Renal cortex interstitium (tissue), 15 donors: ENCODE measurements at places on chromosomes 1 and 21.

DNA sequence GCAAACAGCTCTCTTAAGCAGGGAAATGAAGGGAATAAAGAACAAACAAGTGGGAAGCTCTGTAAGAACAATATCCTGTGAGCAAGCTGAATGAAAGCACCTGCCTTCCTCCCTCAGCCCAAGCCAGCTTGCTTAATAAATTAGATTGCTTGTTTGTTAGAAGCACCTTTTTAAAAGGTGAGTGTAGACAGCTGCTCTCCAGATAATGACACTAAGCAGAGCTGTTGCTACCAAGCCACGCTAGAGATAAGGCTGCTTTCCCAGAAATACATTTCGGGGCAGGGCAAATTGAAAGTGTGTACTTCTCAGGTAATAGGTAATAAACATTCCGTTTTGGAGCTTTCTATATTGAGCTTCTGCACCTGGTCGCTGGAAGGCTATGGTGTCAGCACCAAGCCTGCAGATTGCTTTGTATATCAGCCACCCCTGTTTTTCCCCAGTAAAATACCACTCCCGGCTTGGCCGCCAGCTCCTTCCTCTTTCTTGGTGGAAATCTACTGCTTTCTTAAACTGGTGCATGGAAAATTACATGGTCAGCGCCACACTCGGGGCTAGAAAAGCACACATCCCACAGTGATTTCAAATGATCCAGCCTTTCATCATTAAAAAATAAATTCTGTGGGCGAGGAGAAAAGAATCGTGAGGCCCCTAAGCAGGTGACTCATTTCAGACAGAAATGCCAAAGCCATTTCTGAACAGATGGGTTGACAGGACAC, 151.3 kb downstream of the ETS2 start:
- DNase-seq = no peak

DNA sequence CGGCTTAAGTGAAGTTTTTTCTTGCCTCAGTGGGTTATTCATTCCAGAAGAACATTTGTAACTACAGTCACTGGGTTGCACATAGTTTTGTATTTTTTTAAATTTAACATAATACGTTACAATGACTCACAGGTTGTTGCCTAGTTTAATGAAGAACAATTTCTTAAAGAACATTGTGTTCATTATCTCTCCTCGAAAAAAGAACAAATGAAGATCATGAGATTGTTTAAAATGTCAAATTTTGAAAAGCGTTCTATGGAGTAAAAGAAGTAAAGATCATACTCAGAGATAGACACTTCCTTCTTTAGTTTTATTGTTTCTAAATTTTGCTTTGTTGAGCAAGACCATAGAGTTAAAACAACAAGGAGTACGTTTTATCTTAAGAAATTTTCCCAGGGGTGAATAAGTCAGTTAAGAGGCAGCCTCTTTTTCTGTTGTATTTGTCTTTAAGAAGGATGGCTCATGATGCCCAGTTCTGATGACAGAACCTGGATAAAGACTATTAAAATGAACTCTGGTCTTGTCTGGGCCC, 10.5 kb upstream of the SLAMF1 start:
- DNase-seq = no peak

GRCh38 chr1:109623601-109624161, 4.0 kb downstream of the AMPD2 start:
- DNase-seq = no peak

GRCh38 chr1:20949871-20950590, 162.9 kb upstream of the HP1BP3 start:
- no peak for DNase-seq

- DNase-seq = no peak
Observed at GRCh38 chr1:223794136-223794880, 51.4 kb downstream of the TP53BP2 start.

DNA sequence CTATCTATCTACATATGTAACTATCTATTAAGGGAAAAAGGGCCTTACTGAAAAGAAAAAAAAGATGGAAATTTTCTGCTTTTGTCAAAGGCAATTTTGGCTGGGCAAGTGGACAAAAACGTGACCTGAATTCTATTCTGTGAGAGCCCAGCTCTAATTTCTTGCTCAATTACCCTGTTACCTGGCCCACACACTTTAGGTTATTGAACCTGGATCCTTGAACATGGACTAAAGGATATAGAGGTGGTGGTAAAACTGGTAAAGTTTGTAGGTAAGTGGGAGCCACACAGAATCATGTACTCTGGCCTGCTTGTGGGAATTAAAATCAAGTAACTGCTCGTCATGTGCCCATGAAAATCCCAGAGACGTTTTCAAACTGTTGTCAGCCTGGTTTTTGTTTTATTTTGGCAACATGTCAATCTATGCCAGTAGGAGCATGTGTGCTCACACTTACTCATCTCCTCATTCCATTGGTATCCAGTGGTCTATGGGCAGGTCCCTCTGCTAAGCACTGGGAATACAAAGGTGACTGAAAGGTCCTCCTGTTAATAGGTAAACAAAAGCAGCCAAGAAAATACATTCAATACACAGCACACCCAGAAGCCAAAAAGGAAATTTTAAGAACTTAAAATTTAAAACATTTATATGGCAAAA, 113.7 kb upstream of the WARS2 start:
- DNase-seq = no peak

DNA sequence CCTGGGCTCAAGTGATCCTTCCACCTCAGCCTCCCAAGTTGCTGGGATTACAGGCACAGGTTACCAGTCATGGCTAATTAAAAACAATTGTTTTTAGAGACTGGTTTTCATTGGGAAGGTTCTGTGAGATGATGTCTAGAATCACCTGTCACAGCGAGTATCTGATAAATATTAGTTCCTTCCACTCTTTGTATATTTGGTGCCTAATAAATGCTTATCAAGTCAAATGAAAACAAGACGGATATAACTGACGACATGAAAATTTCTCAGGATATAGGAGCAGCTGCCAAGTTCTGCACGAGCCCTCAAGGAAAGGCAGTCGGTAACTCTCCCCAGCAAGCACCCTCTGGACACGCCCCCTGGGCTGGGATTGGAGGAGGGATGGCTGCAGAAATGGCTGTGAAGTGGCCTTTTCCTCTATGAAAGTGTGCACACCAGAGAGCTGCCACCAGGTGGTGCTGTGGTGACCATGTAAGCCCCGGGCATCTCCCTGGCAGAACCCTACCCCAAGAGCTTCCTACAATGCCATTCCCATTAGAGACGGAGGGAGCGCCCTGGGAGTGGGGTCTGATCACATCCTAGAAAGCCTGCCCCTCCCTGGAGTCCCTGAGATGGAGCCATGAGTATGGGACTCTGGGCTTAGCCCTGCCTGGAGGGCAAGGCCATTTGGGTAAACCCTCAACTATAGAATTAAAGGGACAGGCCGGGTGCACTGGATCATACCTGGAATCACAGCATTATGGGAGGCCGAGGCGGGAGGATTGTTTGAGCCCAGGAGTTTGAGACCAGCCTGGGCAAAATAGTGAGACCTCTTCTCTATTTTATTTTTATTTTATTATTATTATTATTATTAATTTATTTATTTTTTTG, 50.9 kb downstream of the HTR6 start:
- DNase-seq = peak; percentile 91

DNA sequence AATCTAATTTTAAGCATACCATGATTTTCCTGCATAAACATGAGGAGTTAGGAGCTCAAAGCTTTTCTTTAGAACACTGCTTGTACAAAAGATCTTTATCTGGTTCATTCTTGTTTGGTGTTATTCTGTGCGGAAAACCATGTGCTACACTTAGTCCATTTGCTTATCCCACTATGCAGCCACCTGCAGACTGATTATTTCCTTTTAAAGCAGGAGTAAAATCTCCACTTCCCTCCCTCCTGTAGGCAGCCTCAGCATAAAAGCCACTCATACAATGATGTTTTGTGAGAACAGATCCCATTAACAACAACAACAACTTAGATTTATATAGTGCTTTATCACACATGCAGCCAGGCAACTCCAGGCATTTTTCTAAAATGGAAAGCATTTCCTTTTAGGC, 355.3 kb upstream of the NEGR1 start:
- no peak for DNase-seq

GRCh38 chr1:183604815-183605214, 14.6 kb upstream of the NCF2 start:
- DNase-seq = no peak

DNA sequence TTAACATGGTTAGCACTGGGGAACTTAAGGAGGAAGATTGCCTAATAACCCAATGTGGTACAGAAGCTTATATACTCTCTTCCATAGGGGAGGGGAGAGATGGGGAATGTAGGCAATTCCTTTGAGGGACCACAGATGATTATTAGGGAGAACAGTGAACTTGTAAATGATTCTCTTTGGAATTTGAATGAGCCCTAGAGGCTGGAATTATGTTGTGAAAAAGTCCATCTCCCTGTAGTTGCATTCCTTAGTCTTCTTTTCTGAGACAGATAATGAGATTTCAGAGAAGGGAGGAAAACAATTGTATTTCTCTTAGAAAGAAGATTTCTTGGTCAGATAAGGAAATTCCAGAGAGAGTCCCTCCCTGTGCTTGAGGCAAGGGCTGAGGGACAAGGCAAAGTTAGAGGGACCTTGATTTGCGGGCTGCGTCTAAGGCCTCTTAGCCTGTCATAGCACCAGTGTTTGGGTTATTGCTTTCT, 89.0 kb upstream of the HMCN1 start:
- no peak for DNase-seq

GRCh38 chr1:175918364-175918801, 175.0 kb upstream of the TNR start:
- no peak for DNase-seq

DNA sequence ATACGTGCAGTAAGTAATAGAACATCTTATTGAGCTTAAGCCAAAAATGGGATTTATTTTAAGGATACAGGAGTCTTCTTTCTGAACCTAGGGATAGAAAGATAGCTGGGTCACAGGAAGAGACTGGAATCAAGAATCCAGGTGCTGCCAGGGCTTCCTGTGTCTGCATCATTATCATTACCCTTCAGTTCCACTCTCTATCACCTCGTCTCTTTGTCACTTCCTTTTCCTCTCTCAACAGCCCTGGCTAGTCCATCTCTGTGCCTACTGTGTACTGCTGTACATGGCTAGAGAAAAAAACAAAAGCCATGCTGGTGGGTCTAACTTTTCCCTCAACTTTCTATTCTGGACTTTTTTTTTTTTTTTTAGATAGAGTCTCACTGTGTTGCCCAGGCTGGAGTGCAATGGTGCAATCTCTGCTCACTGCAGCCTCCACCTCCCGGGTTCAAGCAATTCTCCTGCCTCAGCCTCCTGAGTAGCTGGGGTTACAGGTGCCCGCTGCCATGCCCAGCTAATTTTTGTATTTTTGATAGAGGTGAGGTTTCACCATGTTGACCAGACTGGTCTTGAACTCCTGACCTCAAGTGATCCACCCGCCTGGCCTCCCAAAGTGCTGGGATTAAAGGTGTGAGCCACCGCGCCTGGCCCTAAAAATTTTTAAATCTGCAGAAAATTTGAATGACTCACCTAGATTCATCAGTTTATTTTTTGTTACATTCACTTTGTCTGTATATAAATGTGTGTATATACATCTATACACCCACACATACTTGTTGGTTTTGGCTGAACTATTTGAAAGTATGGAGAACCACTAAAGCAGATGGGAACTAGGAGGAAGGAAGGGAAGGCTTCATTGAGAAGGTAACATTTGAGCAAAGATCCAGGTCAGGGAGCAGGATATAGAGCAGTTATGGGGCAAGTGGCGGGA, 31.9 kb downstream of the UBE4B start:
- no peak for DNase-seq

- no peak for DNase-seq
Observed at GRCh38 chr1:59027177-59027576, 243.3 kb upstream of the JUN start.

- DNase-seq = no peak
Observed at GRCh38 chr1:116365353-116365780, 7.7 kb upstream of the ATP1A1 start.

DNA sequence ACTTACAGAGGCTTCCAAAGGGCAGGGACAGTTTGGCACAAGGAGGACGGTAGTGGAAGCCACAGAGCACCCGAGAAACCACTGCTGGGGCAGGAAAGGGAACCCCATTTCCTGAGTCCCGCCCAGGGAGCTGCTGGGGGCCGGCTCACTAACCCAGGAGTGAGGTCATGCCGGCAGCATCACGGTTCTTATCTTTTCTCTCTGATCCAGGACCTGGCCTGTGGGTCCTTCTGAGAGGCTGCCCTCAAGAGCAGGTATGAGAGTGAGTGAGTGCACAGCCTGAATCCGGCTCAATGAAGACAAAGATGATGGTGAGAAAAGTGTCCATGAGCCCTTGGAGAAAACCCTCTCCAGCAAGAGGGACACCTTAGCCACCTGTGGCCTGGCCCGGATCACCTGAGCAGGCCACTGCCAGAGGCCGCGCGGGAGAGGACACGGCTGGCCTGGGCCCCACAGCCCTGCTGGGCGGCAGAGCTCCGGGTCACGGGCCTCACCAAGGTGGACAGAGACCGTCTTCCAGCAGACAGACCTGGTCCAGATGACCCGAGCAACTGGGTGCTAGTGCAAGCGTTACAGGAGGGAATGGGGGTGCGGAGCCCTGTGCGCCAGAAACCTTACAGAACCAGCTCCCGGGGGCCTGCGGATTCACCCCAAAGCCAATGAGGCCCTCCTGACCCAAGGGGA, 94.9 kb downstream of the RIPK4 start:
- DNase-seq = no peak

DNA sequence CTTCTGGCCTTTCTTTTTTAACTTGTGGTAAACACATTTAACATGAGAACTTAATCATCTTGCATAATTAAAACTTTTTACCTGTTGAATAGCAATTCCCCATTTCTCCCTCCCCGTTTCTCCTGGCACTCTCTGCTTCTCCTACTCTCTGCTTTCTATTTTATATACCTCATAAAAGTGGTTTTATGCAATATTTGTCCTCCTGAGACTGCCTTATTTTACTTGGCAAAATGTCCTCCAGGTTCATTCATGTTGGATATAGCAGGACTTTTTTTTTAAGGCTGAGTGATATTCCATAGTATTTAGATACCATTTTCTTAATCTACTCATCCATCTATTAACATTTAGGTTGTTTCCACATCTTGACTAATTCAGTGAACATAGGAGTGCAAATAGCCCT, 35.0 kb downstream of the BTG3 start:
- no peak for DNase-seq

DNA sequence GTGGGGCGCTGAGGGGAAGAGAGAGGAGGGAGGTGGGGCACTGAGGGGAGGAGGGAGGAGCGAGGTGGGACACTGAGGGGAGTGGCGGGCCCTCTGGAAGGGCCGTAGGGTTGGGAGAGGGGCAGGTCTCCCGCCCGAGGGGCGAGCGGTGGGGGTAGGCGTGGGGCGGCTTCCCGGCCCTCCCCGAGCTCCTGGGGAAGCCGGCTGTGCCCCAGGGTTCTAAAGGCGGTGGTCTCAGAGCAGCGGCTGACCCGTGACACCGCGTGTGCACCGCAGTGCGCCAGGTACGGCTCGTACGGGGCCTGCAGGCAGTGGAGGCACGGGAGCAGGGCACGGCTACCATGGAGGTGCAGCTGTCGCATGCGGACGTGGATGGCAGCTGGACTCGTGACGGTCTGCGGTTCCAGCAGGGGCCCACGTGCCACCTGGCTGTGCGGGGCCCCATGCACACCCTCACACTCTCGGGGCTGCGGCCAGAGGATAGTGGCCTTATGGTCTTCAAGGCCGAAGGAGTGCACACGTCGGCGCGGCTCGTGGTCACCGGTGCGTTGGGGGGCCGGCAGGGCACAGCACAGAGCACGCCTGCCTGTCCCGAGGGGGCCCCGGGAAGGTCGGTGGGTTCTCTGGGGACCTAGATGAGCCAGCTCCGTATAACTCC, 68.5 kb downstream of the OBSCN start:
- no peak for DNase-seq

GRCh38 chr1:185520188-185520920, 203.3 kb upstream of the IVNS1ABP start:
- DNase-seq = no peak

GRCh38 chr1:203598752-203599151, 27.9 kb upstream of the ATP2B4 start:
- DNase-seq = no peak

GRCh38 chr1:21308847-21309652, 18.8 kb upstream of the ECE1 start:
- DNase-seq = no peak
